ENCODE measurements at places on chromosomes 3 and 15.

- no peak for DNase-seq
Measured at GRCh38 chr15:27196691-27197090, 225.7 kb downstream of the GABRG3 start.

GRCh38 chr3:195259154-195259474, 11.8 kb downstream of the XXYLT1 start:
- DNase-seq, result no peak

DNA sequence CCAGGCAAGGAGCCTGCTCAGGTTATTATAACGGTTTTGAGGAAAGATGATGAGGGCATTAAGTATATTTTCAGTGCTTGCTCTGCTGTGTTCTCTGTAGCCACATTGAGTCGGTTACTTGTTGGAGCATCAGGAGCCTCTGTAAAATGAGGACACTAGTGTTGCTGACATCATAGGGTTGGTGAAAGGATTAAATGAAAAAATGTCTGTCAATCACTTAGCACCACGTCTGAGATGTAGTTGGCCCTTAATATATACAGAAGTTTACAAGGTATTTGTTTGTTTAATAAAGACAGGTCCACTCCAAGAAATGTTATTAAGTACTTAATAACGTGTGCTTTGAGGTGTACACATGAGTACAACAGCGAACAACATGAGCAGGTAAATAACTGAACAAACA, 735 bp upstream of the SLC25A26 start:
- no peak for DNase-seq

DNA sequence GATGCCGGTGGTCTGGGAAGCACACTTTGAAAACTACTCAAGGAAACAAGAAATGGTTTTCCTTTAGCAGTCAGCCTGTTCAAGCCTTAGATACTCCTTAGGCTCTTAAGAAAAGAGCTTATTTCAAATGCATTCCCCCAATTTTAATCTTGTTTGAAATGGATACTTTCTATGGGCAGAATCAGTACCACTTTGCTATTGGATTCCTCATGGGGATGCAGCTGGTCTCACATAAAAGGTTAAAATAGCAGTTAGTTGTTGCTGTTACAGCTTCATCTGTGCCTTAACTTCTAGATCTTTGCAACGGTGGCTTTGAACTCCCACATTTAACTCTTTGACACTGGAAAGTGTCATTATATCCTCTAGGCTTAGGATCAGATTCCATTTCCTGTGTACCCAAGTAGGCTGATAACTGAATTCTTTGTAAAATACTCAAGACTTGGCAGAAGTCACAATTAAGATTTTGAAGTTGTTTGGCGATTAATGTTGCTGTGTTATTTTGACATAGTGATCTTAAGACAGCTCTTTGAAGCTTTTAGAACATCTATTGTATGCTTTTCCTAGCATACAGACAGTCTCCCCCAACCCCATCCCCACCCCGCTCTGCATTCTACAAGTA, 2.2 kb downstream of the THBS1 start:
- no peak for DNase-seq

Data from activated CD8-positive, alpha-beta memory T cell treated with anti-CD3 and anti-CD28 coated beads for 1 hour (primary cell).